ENCODE measurements at places on chromosomes 4 and X.

GRCh38 chrX:152024710-152025109, 50.2 kb upstream of the GABRE start:
- DNase-seq, result no peak

- no peak for DNase-seq
Observed at GRCh38 chrX:118131336-118131735, 14.7 kb upstream of the KLHL13 start.

DNA sequence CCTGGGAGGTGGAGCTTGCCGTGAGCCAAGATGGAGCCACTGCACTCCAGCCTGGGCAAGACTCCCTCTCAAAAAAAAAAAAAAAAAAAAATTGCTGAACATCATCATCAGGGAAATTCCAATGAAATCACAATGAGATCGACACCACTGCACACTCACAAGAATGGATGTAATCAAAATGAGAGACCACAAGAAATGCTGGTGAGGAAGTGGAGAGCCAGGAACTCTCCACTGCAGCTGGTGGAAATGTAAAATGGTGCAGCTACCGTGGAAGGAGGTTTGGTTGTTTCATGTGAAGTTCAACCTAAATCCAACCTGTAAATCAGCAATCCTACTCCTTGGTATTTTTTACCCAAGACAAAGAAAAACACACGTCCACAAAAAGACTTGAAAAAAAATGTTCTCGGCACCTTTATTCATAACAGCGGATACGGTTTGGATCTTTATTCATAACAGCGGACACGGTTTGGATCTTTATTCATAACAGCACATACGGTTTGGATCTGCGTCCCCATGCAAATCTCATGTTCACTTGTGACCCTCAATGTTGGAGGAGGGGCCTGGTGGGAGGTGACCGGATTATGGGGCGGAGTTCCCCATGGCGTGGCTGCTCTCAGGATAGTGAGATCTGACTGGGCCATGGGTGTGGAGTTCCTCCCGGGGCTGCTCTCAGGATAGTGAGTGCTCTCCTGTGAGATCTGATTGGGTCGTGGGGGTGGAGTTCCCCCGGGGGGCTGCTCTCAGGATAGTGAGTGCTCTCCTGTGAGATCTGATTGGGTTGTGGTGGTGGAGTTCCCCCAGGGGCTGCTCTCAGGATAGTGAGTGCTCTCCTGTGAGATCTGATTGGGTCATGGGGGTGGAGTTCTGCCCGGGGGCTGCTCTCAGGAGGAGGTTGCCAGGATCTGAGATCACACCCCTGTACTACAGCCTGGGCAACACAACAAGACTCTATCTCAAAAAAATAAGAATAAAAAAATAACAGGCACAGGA, 7.7 kb downstream of the GAK start:
- DNase-seq, result no peak

DNA sequence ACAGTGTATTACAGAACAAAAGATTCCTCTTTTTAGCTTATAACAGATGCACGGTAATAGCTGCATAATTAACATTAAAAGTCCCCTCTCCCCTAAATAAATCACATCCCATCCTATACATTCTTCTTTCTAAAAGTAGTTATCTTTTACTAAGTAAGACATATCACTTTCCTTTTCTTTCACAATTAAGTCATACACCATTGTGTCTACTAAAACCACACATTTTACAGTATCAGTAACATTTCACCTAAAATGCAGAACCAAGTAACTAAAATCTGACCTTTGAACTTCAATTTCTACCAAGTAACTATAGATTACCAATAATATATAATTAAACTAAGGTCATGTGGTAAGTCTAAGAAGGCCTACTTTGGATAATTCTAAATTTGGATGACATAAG, 14.2 kb downstream of the DHX15 start:
- no peak for DNase-seq

DNA sequence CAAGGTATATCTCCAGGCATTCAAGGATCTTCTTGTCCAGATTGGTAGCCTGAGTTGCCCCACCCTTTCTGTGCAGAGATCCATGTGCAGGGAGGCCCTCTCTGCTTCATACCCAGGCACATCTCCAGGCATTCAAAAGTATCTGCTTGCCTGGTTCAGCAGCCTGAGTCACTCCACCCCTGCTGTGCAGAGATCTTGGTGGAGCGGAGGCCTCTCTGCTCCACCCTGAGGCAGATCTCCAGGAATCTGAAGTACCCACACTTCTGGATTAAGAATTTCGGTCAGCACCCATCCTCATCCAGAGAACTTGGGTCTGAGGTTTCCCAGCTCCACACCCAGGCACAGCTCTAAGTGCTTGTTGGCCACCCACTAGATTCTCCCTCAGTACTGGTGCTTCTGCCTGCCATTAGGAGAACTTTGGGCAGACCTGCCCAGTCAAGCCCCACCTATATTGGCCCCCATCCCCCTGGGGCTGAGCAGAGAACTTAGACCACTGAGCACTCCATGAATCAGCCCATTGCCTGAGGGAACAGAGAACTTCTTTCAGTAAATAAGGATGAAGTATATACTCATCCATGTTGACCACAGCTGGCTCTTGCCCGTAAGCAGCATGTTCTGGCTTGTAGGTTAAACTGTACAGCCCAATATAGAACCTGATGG, 199.5 kb upstream of the ZCCHC13 start:
- DNase-seq, result no peak

DNA sequence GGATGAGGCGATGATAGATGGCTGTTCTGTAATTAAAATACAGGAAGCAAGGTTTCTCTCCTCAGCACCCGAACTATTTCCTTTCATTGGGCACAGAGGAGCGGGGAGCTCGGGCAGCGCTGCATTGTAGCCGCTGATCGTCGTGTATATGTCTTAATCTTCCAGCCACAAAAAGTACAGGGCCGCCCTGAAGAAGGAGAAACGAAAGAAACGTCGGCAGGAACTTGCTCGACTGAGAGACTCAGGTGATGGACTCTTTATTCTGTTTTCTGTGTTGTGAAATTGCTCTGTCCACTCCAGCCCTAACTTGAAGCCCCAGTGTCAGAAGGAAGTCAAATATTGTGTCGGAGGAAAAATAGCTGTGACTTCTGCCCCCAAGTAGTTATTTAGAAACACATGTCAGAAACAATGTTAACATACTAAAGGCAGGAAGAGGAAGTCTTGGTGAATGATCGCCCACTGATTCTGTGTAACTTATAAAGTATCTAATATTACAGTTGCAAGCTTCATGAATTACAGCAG, 546 bp downstream of the ZRSR2 start:
- DNase-seq, result no peak

DNA sequence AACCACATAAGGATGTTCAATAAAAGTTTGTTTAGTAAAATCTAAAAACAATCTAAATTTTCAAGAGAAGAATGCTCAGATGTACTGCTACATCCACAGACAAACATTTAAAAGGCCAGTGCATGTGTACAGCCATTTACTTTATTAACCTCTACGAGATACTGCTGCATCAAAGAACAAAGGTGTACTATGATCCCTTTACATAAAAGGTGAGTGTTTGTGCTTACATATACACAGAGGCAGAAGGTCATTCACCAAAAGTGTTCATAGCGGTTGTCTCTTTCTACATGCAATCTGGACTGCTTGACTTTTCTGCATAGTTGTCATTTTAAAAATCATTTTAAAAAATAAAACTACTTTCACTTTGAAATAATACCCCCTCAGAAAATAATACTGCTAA, 81.7 kb downstream of the AFAP1 start:
- no peak for DNase-seq

- DNase-seq, result no peak
Observed at GRCh38 chrX:146881521-146881920, 67.0 kb upstream of the CXorf51A start.

DNA sequence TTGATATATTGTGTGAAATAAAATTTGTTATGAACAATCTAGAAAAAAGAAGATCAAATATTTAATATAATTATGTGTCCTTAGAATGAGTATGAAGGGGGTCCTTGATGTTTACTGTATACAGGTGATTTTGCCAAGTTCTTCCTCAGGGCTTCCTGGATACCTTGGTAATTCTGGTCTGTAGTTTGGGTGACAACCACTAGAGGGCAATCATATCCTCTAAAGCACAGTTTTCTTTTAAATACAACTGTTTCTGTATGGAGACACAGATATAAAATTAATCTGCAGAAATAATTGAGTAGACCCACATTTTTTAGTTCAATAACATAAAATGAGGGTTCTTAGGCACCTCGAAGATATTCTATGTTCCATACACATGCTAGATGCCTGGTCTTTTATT, 157.7 kb downstream of the SPANXN1 start:
- no peak for DNase-seq

- DNase-seq, result peak; percentile 28
Observed at GRCh38 chrX:17242470-17242869, 132.5 kb upstream of the NHS start.

GRCh38 chr4:82706349-82707000, 92.1 kb downstream of the SCD5 start:
- DNase-seq, result no peak

DNA sequence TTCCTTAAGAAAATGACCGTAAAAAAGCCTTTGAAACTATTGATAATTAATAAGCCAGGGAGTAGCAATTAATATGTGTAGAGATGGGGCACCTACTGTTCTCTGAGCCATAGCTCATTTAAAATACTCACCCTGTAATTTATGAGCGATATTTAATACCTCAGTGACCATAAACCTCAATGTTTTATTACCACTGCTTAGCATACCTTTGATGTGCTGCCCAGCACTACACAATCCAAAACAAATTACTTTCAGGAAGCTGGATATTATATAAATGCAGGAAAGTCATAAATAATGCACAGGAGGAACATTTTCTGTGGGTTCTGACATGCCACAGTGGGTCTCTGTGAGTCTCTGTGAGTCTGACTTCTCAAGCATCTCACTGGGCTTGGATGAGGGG, 166.1 kb upstream of the RPL34 start:
- no peak for DNase-seq

- peak; percentile 50 for DNase-seq
Observed at GRCh38 chr4:159398236-159398638, 295.4 kb downstream of the RAPGEF2 start.

GRCh38 chr4:3777669-3778068, 11.5 kb downstream of the ADRA2C start:
- no peak for DNase-seq

GRCh38 chrX:135951291-135951690, 22.5 kb downstream of the MMGT1 start:
- DNase-seq, result no peak

DNA sequence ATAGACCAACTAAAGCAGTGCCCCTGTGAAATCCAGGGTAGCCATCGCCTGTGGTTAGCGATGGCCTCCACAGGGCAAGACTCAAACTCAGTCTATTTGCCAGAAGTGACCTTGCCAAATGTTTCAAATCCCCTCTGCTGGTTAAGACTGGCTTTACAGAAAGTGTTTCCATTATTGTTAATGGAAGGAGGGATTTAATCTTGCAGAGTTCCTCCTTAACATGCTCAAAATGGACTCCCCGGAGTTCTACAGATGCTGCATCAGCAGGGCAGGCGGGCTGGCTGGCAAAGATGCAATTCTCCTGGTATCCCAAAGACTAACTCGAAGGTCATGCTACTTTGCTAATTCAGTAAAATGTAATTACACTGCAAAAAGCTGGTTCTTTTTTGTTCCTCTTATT, 313.0 kb upstream of the SLC7A11 start:
- no peak for DNase-seq

GRCh38 chr4:184794470-184794869, 31.3 kb downstream of the ACSL1 start:
- DNase-seq, result no peak

DNA sequence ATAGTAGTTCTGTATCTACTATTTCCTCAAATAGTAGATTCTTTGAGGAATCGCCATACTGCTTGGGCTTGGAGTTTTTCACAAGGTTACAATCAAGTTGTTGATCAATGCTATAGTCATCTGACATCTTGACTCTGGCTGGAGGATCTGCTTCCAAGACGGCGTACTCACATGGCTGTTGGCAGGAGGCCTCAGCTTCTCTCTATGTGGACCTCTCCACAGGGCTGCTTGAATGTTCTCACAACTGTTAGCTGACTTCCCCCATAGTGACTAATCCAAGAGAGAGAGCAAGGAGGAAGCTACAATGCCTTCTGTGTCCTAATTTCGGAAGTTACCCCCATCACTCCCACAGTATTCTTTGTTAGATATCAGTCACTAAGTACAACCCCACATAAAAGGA, 10.3 kb downstream of the EGFL6 start:
- no peak for DNase-seq

- DNase-seq, result no peak
Observed at GRCh38 chrX:106300239-106300638, 132.1 kb downstream of the PWWP3B start.

- no peak for DNase-seq
Observed at GRCh38 chr4:108247387-108248049, 78.8 kb upstream of the LEF1 start.

DNA sequence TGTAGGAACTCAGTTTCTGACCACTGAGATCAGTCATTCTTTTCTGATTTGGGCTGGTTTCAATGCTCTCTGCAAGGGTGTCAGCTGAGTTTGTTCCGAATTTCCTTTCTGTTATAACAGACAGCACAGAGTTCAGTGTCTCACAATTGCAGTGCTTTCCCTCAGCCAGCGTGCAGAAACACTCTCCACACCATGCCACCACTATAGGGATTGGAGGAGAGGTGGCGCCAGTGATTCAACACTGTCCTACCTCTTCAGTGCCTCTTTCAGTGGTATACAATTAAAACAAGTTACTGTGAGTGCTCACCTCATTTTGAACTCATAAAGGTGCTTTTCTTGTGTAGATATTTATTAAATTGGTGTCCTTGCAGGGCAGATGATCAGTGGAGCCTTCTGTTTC, 413.2 kb upstream of the CXorf51B start:
- no peak for DNase-seq

DNA sequence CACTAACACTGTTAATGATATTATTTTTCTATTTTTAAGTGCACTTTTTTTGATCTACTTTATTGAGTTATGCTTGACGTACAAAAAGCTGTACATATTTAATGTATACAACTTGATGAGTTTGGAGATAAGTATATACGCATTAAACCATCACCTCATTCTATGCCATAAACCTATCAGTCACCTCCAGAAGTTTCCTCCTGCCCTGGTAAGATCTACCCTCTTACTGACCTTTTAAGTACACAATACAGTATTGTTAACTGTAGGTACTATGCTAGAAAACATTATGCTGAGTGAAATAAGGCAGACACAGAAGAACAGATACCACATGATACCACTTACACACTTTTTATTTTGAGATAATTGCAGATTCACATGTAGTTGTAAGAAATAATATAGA, 36.9 kb downstream of the INTS6L start:
- DNase-seq, result no peak

GRCh38 chr4:151652841-151653547, 107.8 kb downstream of the GATB start:
- DNase-seq, result no peak

- DNase-seq, result no peak
Observed at GRCh38 chr4:33518856-33519255, 2725.5 kb downstream of the ARAP2 start.

DNA sequence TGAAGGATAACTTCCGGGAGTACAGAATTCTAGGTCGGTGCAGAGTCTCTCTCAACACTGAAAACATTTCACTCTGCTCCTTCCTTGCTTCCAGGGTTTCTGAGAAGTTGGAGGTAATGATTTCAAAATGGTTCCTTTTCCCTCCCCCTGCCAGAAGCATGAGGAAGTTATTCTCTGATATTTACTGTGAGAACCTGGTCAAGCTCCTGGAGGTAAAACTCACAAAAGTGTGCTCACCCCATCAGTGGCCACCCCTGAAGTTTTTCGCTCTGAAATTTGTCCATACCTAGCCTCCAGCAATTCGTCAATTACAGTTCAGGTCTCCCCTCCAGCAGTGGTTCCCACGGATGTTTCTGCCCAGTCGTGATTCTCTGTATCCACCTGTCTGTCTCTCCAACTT, 16.2 kb upstream of the MECP2 start:
- DNase-seq, result no peak

Measured in heart right ventricle (tissue), 16 donors.